Muscle of leg (tissue), 16 donors: ENCODE measurements at places on chromosomes 2 and 18. TPM values are rescaled to one million over a fixed set of nuclear protein-coding genes. Genes with fewer than 3 reads are reported as not detected.

DLGAP1 gene
- total RNA-seq: 2.8 TPM

DNA sequence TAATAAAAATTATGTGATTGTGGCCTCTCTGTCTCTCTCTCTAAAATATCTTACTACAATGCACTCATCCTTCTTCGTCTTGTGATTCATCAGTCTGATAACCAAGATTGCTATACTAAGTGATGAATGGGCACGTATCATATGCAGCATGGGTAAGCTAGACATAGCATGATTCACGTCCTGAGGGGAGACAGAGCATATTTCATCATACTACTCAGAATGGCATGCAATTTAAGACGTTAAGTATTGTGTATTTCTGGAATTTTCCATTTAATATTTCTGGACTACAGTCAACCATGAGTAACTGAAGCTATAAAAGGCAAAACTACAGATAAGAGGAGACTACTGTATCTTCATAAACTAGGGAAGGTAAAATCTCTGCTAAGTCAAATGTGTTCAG is 97.0 kb upstream of the CD226 start:
- DNase-seq: peak; percentile 8

- DNase-seq: no peak
Observed at GRCh38 chr18:36387310-36387709, 89.8 kb downstream of the FHOD3 start.

- no peak for DNase-seq
Observed at GRCh38 chr2:56582570-56582969, 398.8 kb downstream of the CCDC85A start.

DNA sequence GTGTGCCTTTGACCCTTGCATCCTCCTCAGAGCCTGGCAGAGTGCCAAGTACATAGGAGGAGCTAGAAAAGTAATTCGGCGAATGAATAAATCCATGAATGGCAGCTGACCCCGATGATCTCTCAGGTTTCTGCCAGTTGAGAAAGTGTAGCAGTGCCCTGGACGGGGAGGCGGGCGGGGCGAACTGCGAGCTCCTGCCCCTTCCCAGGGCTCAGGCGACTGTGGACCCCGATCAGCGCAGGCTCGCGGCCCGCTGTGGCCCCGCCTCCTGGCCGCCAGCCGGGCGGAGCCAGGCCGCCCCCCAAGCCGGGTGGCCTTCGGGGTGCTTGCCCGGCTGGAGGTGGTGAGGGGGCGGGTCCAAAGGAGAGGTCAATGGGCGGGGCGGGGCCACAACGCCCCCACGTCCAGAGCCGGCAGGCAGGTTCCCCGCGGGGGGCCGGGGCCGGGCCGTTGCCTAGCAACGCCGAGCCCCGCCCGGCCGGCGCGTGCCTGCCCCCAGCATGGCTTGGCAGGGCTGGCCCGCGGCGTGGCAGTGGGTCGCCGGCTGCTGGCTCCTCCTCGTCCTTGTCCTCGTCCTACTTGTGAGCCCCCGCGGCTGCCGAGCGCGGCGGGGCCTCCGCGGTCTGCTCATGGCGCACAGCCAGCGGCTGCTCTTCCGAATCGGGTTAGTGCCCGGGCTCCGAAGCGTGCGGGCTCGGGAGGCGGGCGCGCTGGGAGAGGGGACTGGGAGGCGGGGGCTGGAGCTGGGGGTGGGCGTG is 30.6 kb upstream of the TMBIM1 start:
- DNase-seq: peak; percentile 84

- DNase-seq: no peak
Observed at GRCh38 chr2:71695235-71696120, 242.1 kb downstream of the DYSF start.
